Urothelium cell line (cell line): ENCODE measurements at places on chromosomes 7 and 10.

DNA sequence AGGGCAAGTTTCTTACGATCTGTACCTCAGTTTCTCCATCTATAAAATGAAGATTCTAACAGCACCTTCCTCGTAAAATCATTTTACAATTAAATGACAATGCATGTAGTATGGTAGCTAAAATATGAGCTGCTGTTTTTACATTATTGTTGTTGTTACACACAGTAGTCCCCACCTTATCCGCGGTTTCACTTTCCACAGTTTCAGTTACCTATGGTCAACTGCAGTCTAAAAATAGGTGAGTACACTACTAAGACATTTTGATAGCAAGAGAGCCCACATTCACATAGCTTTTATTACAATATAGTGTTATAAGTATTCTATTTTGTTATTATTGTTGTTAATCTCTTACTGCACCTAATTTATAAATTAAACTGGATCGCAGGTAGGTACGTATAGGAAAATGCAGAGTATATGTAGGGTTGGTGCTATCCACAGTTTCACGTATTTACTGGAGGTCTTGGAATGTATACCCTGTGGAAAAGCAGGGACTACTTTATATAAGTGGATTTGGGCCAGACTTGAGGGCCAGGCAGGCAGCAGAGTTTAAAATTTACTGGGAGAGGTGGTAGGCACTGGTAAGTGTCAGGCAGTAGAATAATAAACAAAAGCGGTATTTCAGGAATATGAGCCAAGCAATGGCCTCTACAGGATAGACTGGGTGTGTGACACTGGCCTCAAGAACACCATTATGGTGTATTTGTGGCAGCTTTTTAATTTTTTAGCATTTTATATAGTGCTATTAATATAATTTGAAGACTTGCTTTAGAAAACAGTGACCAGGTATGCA lies 10.2 kb downstream of the DNMBP start:
- DNase-seq: no peak

GRCh38 chr7:5083311-5083711 lies 37.7 kb downstream of the RBAK start:
- no peak for DNase-seq

GRCh38 chr7:29120955-29121354 lies 25.4 kb downstream of the CPVL start:
- no peak for DNase-seq

- no peak for DNase-seq
Measured at GRCh38 chr7:12220389-12221046, 9.4 kb downstream of the TMEM106B start.

- no peak for DNase-seq
Measured at GRCh38 chr10:97858001-97858439, 8.4 kb downstream of the GOLGA7B start.

DNA sequence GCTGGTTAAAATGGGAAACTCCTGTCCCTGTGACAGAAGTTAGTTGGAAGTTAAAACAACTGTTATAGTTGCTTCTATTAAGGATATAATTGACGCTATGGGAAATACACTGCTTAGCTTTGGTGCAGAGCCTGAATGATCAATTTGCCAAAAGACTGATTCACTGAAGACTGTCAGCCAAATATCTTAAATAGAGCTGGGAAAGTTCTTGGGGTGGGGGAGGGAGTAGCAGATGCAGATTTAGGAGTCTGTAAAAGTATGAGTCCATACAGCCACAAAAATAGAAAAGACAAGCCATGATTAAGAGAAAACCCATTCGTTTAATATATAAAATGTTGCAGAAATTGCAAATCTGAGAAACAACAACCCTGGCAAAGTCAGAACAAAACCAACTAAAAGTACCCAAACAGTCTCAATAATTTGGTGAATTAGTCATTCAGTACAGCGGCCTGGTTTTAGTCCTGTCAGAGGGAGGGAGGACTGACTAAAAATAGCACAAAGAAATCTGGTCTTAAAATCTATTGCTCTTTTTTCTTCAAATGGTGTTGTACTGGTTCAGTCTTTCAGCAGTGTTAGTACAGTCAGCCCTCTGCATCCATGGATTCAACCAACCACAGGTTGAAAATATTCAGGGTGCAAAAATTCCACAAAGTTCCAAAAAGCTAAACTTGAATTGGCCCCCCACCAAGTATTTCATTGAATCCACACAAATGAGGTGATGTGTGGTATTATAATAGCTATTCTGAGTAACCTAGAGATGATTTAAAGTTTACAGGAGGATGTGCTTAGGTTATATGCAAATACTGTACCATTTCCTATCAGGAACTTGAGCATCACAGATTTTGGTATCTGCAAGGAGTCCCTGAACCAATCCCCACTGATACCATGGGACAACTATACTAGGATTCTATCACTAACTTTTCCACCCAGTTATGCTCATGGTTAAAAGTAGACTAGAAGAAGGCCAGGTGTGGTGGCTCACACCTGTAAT lies 30.0 kb downstream of the STK17A start:
- DNase-seq: no peak
